Nucleus accumbens (tissue), 56 donors: ENCODE measurements at places on chromosomes 1 and 21.

DNA sequence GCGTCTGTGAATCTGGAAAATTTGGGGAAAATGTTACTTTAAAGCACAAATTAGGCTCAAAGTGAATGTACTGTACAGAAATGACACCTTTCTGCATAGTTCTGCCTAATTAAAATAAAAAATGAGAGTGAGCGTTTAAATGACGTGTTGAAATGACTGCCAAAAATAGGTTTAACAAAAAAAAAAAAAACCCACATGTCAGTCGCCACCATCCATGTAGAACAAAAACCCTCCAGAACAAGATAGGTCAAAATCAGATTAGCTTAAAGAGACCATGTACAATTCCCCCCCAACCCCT is 745 bp downstream of the PARP1 start:
- DNase-seq: no peak

DNA sequence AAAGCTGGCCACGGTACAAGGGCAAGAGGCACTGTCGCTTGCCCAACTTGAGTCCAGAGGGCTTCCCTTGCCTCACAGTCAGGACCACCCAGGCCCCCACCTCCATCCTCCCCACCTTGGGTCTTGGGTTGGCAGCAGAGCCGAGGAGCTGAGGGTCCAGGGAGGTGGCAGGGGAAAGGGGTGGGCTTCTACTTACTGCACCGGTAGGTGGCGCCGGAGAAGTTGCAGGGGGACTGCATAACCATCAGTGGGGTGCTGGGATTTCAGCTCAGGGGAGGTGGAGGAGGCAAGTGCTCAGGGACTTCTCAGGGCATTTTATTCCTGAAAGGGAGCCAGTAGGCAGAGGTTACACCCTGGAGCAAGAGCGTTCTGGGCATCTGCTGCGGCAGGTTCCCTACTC is 44.0 kb downstream of the TRIM62 start:
- peak; percentile 29 for DNase-seq

- DNase-seq: no peak
Observed at GRCh38 chr21:45443595-45444181, 38.7 kb downstream of the COL18A1 start.

GRCh38 chr1:61692155-61692800 is 32.7 kb downstream of the TM2D1 start:
- no peak for DNase-seq

DNA sequence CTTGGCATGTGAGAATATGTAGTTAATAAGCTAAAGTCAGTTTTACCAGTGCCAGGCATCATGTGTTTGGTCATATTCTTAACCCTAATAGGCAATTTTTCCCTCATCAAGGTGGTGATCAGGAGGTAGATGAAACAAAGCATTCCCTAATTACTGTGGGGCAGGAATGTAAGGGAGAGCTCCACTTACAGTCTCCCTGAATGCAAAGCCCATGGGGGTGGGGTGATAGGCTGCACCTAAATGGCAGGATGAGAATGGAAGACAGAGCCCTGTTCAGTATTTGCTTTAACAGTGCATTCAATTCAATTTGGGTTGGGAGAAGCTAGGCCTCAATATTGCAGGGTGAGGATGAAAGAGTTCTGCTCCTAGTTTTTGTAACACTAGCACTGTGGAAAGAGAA is 23.4 kb downstream of the ZNF678 start:
- no peak for DNase-seq

DNA sequence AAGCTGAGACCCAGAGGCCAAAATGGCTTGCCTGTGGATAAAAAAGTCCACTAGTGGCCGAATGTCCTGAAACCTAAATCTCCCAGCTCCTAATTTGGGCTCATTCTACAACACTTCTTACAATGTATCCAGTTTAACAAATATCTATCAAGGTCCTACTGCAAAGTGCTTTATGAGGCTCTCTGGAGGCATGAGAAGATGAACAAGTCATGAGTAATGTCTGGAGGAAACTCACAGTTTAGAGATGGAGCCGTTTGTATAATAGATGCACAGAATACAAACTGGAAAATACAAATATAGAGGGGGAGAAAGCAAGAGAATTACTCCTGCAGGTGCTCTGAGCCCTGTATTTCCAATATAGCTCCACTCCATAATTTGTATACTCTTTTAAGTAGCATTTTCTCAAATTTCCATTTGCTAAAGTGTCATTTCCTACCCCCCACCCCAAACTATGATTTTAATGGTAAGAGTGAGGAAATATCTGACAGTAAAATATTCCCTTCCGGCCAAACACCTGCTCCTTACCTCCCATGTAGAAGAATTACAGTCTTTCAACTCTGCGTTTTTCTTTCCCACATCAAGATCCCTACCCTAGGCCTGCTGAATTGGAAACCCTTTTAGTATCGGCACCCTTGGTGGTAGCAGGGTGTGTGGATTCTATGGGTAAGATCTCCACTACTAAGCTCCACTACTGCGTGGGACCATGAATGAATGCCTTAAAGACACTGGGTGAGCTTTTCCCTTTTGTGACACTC is 3.3 kb upstream of the ADAMTS5 start:
- DNase-seq: no peak

DNA sequence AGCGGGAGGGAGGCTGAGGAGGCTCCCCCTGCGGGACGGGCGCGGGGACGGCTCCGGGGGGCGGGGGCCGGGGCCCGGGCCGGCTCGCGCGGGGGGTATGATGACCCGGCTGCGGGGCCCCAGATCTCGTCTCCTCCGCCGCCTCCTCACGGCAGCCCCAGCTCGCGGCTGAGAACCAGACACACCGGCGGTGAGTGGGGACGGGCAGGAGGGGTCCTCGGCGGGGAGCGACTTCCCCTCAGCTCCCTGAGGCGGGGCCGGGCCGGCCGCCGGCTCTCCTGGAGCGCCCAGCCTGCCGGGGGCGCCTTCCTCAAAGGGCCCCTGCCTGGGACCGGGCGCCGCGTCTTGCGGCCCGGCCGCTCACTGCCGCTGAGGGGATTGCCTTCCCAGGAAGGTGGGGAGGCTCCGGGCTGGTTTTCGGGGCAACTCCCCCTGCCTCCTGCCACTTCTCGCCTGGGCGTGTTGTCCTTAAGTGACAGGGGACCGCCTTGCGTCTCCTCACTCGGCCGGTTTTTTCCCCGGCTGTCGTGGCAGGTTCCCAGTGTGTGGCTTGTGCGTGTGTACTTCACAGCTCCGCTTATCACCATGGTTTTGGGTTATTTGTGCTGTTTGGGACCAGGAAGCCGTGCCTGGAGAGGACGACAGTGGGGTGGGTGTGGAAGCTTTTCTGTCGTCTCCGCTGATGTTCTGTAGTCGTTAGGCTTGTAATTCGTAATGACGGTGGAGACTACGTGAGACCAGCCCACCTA is 800 bp downstream of the HIPK1 start:
- DNase-seq: peak; percentile 58

GRCh38 chr1:109094377-109094803 is 3.8 kb downstream of the TMEM167B start:
- no peak for DNase-seq

GRCh38 chr1:110638058-110638457 is 31.9 kb upstream of the KCNA2 start:
- DNase-seq: no peak

- no peak for DNase-seq
Observed at GRCh38 chr1:81809808-81810207, 9.1 kb downstream of the ADGRL2 start.

- no peak for DNase-seq
Observed at GRCh38 chr1:6979003-6979613, 193.9 kb downstream of the CAMTA1 start.

DNA sequence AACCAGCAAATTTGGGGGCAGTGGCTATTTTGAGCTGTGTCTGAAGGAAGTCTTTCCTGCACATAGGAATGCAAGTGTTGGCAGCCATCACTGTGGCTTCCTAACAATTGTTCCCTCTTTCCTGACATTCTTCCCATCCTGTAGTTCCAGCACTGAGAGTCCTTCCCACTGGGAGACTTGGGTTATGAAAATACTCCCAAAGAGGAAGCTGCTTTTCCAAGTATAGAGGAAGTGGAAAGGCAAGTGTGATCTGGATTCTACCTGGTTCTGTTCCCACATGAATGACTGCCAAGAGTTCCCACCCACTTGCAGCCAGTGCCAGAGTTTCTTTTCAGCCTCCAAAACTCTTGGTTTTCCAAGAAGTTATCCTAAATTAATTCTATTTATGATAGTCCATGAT is 98.5 kb upstream of the CD53 start:
- no peak for DNase-seq

DNA sequence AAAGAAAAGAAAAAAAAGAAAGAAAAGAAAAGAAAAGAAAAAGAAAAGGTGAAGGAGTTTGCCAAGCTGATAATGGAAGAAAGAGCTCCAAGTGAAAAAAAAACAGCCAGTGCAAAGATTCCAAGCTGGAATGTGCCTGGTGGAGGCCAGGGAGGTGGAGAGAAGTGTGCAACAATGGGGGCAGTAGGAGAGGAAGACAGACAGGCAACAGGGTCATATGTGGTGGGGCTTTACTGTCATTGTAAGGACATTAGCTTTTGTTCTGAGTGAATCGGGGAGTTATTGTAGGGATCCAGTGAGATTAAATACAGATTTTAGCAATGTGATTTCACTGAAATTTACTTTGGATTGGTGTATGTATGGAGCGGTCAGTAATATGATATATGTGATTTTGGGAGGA is 14.0 kb upstream of the MYSM1 start:
- no peak for DNase-seq

DNA sequence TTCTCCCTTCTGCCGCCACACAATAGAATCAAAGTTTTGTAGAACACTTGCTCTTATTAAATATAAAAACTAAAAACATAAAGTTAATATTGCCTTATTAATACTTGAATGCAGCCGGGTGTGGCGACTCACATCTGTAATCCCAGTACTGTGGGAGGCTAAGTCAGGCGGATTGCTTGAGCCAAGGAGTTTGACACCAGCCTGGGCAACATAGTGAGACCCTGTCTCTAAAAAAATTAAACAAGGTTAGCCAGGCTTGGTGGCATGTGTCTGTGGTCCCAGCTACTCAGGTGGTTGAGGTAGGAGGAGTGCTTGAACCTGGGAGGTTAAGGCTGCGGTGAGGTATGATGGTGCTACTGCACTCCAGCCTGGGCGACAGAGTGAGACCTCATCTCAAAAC is 13.2 kb upstream of the HHAT start:
- no peak for DNase-seq

- DNase-seq: no peak
Observed at GRCh38 chr1:48916130-48917069, 139.7 kb upstream of the BEND5 start.

- DNase-seq: no peak
Observed at GRCh38 chr1:177023726-177024125, 140.8 kb downstream of the ASTN1 start.

- DNase-seq: no peak
Observed at GRCh38 chr1:32266921-32267591, 16.0 kb downstream of the LCK start.

- DNase-seq: peak; percentile 7
Observed at GRCh38 chr1:1943834-1944570, 24.9 kb upstream of the TMEM52 start.

DNA sequence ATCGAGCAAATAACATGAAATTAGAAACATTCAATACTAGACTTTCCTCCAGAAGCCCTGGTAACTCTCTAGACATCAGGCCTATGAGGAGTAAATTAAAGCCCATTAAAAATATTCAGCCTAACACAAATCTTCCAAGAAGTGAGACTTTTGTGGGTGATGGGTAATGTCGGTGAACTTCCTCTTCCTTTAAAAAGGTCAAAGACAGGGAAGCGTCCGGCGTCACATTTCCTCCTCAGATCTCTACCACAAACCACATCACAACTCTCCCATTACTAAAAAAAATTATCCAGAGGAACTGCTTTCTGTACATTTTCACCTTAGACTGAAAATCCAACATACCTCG is 1.4 kb downstream of the EIF4G3 start:
- no peak for DNase-seq

DNA sequence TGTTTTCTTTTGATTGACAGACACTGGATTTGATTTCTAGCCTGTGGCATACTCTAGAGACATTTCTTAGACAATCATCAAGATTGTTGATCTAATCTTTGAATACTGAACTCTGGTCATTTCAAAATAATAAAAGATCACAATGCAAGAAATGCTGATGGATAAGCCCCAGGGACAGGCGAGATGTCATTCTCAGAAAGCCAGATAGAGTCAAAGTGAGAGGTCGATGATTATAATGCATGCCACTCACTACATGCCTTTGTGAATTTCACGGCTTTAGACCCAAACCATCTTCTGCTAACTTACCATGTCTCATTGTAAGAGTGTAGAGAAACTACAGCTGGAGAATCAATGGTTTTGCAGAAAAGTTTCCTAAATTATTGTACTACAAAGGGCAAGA is 257.1 kb downstream of the DYRK1A start:
- no peak for DNase-seq

GRCh38 chr21:33998402-33998801 is 75.0 kb upstream of the MRPS6 start:
- no peak for DNase-seq

DNA sequence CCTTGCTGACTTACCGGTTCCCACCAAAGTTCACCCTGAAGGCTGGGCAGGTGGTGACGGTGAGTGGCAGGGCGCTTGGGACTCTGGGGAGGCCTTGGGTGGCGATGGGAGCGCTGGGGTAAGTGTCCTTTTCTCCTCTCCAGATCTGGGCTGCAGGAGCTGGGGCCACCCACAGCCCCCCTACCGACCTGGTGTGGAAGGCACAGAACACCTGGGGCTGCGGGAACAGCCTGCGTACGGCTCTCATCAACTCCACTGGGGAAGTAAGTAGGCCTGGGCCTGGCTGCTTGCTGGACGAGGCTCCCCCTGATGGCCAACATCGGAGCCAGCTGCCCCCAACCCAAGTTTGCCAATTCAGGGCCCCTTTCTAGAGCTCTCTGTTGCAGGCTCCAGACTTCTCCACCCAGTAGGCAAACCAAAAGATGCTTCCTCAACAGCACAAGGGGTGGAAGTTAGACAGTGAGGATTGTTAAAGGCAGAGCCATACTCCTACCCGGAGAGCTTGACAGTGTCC is 16.4 kb upstream of the SEMA4A start:
- DNase-seq: no peak

GRCh38 chr21:43861706-43862105 is 3.3 kb upstream of the AGPAT3 start:
- no peak for DNase-seq

DNA sequence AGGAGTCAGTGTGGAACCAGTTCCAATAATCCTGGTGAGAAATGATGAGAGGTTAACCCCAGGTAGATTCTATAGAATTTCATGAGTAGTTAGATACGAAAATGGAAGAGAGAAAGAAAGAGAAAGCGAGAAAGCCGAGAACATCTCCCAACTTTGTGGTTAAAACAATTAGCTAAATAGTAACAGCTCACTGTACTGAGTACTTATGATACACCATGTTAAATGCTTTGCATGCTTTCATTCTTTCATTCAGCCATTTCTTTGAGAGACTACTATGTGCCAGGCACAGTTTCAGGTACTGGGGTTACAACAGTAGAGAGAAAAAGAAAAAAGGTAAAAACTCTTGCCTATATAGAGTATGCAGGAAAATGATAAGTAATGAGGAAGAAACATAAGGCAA is 109.7 kb upstream of the SYT6 start:
- DNase-seq: no peak

DNA sequence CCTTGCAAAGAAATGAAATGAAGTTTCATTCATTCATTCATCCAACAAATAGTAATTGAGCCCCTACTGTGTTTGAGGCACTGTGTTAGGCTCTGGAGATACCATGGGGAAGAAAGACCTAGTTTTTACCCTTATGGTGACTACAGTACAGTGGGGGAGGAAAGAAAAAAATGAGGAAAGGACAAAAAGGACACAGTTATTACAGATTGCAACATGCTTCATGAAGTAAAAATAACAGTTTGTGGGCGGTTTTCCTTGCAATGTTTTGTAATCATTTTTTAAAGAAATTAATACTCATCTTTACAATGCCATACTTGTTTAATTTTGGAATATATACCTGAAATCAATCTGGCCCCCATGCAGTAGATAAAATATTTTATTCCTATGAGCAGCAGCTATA is 120.3 kb downstream of the TM2D1 start:
- DNase-seq: no peak

GRCh38 chr1:201639826-201640225 is 100.9 kb downstream of the NAV1 start:
- DNase-seq: no peak
